Smooth muscle cell of the umbilical artery (primary cell): ENCODE measurements at places on chromosomes 6 and 20. TPM values are rescaled to one million over a fixed set of nuclear protein-coding genes. Genes with fewer than 3 reads are reported as not detected.

TMEM200A gene
- total RNA-seq, result 152 and 402 TPM in 2 replicates

EPHA7 gene
- total RNA-seq, result under 0.01 and 1.1 TPM in 2 replicates

STAU1 gene
- 38.3 and 71.6 TPM in 2 replicates for total RNA-seq

PHF3 gene
- total RNA-seq, result 52.0 and 61.4 TPM in 2 replicates

GHRH gene
- not detected in 2 replicates for total RNA-seq
